ENCODE measurements at places on chromosomes 5 and 9. TPM values are rescaled to one million over a fixed set of nuclear protein-coding genes. Genes with fewer than 3 reads are reported as not detected.

Gene TAF11L7
- not detected for total RNA-seq

Gene ECM2
- not detected for total RNA-seq

Gene PCDHB5
- total RNA-seq = under 0.01 TPM

Gene ARHGAP26
- total RNA-seq = 14.5 TPM

Gene CDKN2B-AS1
- not detected for total RNA-seq

Gene FPGS
- total RNA-seq = 212 TPM

Gene TUT7
- 15.9 TPM for total RNA-seq

Gene MPDZ
- total RNA-seq = 6.2 TPM

Gene ANKRD31
- total RNA-seq = under 0.01 TPM

Gene OBP2B
- not detected for total RNA-seq

DNA sequence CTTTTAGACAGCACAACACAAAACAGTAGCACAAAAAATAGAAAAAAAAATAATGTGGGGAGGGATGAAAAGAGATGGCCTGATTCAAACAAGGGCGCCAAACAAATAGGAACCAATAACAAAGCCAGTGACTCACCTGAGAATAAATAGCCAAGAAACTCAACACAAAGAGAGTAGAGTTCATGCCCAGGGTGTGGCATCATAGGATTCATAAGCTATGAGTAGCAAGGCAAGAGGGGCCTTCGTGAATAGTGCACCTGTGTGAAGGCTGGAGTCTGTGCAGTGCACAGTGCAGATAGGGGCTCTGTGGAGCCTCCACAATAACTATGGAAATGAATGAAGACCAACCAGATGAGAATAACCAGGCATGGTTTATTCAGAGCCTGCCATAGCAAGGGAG lies 541.7 kb downstream of the SPOCK1 start:
- DNase-seq = no peak

GRCh38 chr5:52356311-52356918 lies 431.3 kb upstream of the ITGA1 start:
- DNase-seq = no peak

- no peak for DNase-seq
Observed at GRCh38 chr5:58764199-58764598, 181.3 kb downstream of the RAB3C start.

GRCh38 chr5:67268231-67269021 lies 71.8 kb upstream of the CD180 start:
- no peak for DNase-seq

- no peak for DNase-seq
Observed at GRCh38 chr9:21265421-21266189, 25.8 kb upstream of the IFNA14 start.

- DNase-seq = no peak
Observed at GRCh38 chr9:136296434-136297015, 7.4 kb downstream of the CCDC187 start.

DNA sequence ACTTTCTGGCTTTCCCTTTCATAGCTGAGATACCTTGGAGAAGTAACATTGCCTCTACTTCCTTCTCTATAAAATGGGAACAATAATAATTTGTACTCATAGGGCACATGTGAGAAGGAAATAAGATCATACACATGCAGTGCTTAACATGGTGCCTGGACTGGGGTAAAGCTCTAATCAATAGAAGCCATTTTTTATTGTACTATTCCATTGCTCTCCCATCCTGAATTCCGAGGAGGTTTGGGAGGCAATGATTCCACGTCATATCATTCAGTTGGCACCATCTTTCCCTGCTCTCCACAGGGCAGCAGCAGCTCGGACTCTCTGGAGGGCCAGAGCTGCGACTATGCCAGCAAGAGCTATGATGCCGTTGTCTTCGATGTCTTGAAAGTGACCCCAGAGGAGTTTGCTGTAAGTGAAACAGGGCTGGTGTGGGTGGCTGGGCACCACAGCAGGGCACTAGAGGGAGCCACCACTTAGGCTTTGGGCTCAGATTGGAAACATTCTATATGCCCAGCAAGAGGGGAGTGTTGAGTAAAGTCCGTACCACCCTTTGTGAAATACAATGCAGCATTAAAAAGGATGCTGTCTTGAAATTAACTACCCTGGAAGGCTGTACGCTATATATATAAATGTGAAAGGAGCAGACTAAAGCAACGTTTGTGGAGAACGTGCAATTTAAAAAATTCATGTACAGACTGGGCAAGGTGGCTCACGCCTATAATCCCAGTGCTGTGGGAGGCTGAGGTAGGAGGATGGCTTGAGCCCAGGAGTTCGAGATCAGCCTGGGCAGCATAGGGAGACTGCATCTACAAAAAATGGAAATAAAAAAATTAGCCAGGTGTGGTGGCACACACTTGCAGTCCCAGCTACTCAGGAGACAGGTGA lies 51.2 kb downstream of the RALGPS1 start:
- DNase-seq = peak; percentile 42

DNA sequence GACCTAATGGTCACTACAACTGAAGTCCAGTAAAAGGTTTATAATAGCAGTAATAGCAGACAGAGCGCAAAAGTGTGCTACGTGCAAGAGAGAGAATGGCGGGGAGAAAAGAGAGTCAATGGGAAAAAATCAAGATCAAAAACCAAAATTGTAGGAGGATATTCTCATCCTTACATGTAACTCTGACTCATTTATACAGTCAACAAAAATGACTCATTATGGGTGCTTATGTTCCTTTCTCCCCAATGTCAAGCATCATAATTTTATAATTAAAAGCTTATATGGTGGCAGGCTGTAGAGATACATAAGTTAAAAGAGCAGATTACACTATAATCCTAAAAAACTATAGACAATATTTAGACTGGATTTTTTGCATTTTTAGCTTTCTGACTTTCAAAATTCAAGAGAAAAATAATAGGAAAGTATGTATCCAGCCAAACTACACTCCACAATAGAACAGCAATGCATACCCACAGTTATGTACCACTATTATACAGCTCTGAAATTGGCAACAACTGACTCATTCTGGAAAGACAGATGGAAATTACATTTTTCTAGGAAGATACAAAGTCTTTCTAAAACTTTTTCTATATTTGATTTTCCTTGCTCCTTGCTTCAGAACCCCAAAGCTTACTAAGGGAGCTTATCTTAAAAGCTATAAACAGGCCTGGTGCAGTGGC lies 78.4 kb downstream of the PLPP1 start:
- DNase-seq = no peak

GRCh38 chr9:21504894-21505293 lies 22.8 kb upstream of the IFNE start:
- no peak for DNase-seq

- DNase-seq = no peak
Observed at GRCh38 chr5:98772415-98773213, 849 bp upstream of the RGMB start.

DNA sequence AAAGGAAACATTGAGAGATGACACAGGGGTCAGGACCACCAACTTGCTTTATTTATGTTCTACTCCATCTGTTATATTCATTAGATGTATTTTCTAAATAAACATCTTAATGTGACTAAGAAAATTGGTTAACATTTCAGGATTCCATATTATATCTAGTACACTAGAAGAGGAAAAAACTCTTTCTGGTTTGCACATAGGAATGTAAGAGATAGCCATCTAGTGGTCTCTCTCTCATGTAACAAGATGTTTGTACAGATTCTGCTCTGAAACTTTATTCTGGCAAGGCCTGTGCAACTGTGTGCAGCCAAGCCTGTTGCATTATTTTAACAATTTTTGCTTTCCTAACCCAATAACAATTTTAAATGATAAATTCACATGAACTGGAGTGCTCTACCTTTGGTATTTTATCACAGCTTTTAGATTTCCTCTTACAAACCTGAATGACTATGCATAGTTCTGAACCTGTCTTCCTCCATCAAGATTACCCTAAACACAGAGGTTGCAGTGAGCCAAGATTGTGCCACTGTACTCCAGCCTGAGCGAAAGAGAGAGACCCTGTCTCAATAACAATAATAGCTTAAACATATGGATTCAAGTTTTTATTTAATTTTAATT lies 148.2 kb downstream of the GIN1 start:
- DNase-seq = peak; percentile 32

DNA sequence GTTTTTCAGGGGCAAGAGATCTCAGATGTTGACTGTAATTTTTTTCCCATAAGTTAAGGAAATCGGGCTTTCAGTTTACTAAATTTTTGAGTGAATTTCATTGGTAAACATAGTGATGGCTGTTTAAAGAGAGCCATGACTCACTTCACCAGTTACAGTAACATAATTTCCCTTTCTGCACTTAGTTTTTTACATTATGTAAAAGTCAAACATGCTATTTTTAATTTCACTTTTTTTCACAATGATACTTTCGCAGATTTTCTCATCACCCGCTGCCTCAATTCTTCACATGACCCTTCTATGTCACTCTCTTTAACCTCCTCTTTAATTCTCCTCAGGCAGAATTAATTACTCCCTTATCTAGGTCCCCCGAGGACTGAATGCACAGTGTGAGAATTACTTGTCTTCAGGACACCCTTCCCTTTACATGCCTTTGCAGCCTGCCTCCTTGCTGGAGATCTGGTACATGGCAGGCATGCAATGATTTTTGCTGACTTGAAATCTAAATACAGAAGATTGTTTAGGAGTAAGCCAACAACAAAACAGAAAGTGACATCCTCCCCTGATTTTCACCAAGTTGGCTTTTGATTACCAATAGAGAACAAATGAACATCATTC lies 217.5 kb upstream of the S1PR3 start:
- no peak for DNase-seq

DNA sequence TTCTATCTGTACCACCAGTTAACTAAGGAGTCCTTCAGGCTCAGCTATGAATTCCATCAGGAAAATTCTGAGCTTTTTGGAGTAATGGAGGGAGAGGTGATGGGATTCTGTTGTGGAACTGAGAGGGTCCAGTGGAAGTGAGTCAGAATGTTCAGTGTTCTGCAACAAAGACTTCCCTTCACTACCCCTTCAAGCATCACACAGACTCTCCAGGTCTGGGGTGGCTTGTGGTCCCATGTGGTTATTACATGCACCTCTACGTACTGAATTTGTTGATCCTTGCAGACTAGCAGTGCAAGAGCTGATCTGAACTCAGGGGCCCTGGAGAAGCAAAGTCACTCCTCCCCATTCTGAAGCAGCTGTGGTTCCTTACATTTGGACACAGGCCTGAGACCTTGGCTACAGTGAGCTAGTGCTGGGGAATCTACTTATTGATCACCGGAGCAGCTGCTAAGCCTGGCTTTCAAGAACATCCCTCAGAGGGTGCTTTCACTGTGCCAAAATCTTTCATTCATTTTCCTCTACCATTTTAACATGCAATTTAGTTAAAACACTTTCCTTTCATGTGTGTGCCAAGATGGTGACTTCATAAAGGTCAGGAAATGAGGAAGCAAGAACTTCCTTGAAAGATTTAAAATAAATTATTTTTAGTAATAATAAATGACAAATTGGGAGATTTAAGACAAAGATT lies 75.0 kb upstream of the TNC start:
- no peak for DNase-seq

GRCh38 chr9:16726029-16726428 lies 144.4 kb downstream of the BNC2 start:
- no peak for DNase-seq

- DNase-seq = no peak
Observed at GRCh38 chr5:104297076-104297475, 734.5 kb upstream of the NUDT12 start.

GRCh38 chr9:97271292-97271691 lies 36.2 kb upstream of the CCDC180 start:
- no peak for DNase-seq

DNA sequence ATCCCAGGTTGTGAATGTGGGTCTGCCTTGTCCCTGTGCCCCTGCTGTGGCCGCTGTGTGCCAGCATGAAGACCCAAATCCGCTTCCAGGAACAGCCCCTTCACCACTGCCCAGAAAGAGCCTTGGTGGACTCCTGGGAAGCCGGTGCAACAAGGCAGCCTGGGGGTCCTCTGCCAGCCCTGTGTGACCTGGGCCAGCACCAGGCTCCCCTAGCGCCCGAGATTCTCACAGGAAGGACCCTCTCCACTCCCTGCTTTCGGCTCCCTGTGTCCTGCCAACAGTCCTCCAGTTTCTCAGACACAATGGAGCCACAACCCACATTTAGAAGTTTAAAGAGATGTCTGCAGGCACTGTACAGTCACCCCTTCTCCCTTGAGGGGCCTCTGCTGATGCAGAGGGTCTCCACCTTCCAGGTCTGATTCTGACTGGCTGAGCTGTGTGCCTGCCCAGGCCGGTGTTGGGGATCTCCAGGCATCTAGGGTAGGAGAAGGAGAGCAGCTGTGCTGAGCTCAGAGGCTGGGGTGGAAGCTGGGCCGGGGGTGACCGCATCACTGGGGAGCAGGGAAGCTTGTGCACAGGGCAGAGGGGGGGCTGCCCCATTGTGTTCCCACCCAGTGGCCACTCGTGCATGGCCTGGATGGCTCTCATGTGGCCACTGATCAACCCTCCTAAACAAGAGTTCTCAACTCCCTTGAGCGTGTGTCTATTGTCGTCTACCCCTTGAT lies 174.0 kb downstream of the IRX2 start:
- DNase-seq = no peak

GRCh38 chr5:2163060-2163856 lies 280.5 kb upstream of the IRX4 start:
- no peak for DNase-seq

DNA sequence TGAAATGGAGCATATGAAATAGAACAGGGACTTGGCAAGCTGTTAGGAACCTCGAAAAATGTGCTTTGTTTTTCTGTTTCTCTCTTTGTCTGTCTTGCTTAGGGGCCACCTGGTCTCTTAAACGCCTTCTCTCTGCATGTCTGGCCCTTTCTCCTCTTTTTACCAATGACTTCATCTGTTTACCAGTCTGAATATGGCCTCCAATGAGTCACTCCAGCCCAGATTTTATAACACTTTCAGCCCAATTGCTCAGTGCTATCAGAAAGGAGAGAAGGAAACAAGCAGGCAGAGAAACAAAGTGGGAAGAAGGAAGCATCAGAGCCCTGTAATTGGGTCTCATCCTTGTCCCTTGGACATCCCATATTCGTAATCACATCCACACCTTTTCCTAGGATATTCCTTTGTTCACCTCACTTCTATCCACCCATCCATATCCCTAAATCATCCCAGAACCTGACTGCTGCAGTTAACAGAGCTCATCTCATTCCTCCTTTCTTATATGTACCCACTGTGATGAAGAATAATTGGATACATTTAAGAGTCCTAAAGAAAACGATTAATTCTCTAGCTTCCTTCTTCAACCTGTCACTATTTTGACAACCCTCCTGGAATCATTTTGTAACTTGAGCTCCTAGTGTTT lies 151.8 kb upstream of the GPR151 start:
- DNase-seq = no peak

- DNase-seq = no peak
Observed at GRCh38 chr5:133934311-133934710, 34.1 kb downstream of the C5orf15 start.

Measured in hematopoietic multipotent progenitor cell (in vitro differentiated cells).